WERI-Rb-1 (cell line): ENCODE measurements at places on chromosomes 16 and 17.

- no peak for DNase-seq
Observed at GRCh38 chr17:17518014-17518413, 21.8 kb upstream of the RASD1 start.

DNA sequence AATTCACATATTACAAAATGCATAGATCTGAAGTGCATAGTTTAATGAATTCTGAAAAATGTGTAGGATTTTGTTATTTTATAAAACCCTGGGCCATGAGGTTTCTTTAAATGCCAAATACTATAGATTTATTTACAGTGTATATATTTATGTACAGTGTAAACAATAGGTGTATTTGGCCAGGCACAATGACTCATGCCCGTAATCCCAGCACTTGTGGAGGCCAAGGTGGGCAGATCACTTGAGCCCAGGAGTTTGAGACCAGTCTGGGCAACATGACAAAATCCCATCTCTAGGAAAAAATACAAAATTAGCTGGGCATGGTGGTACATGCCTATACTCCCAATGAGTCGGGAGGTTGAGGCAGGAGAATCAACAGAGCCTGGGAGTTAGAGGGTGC lies 249.4 kb downstream of the PRKCA start:
- no peak for DNase-seq

DNA sequence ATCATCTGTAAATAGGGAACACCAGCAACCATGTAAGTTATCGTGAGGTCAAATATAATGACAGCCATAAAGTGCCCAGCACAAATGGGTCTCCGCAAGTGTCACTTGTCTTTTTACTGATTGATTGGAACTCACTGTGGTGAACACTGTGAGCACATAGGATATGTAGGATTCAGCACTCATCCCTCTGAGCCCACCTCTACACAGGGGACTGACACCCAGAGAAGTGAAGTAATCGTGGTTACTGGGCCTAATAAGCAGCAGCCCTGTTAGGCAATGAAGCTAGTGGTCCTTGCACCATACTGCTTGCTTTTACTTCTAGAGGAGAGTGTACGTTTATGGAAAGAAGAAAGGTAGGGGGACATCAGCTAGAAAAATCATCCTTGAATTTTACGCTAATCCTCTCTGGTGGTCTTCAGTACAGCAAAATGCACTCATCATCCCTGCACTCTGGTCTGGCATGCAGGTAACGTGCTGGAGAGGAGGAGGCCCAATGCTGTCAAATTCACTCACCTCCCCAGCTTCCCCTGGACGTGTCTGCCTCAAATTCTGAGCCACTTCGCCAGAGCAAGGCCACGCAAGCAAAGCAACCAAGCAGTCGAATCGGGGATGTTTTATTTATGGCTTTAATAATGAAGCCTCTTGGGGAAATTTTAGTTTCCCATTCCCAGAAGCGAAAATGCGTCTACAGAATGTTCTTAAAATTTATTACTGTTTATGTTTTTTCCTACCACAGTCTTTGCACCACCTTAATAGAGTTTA lies 74.7 kb downstream of the YPEL2 start:
- no peak for DNase-seq

- peak; percentile 64 for DNase-seq
Observed at GRCh38 chr16:48535831-48536613, 74.0 kb downstream of the N4BP1 start.

GRCh38 chr17:2399572-2400473 lies 1.0 kb downstream of the MNT start:
- peak; percentile 92 for DNase-seq

GRCh38 chr16:80077696-80078095 lies 463.1 kb upstream of the DYNLRB2 start:
- DNase-seq, result no peak

GRCh38 chr17:7579001-7579833 lies at the start of gene CD68:
Gene CD68, plus strand, starts transcription at chr17:7579638. Its CDS starts 40 bp downstream, at chr17:7579678.
- DNase-seq, result no peak

- DNase-seq, result no peak
Observed at GRCh38 chr16:86299882-86300610, 210.3 kb upstream of the FOXF1 start.

- DNase-seq, result no peak
Observed at GRCh38 chr17:40659911-40660310, 5.1 kb downstream of the KRT222 start.

DNA sequence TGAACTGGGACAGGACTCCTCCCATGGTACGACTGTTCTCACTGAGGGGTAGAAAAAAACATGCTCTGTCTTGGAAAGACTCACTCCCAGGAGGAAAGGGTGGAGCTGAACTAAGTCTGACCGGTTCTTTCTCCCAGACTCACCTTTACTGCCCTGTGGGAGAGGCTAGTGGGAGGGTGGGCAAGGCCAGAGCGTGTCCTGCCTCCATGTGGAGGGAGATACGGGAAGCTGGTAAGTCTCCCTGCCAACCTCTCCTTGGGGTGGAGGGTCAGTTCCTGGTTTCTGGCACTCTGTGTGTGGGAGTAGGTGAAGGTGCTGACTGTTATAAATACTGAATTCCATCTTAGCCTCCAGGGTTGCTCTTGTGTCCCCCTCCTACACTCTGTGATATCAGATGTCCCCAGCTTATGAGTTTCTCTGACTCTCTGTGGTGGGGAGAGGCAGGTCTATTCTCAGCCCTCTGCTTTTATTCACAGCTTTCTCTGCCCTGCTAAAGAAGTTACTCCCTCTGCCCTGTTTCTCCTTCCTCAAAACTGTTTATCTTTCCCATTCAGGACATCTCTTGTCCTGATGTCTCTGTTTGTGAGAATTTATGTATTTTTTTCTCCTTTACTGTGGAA lies 26.9 kb upstream of the FAM20A start:
- DNase-seq, result no peak

- DNase-seq, result no peak
Observed at GRCh38 chr16:84061236-84061819, 18.7 kb upstream of the SLC38A8 start.

DNA sequence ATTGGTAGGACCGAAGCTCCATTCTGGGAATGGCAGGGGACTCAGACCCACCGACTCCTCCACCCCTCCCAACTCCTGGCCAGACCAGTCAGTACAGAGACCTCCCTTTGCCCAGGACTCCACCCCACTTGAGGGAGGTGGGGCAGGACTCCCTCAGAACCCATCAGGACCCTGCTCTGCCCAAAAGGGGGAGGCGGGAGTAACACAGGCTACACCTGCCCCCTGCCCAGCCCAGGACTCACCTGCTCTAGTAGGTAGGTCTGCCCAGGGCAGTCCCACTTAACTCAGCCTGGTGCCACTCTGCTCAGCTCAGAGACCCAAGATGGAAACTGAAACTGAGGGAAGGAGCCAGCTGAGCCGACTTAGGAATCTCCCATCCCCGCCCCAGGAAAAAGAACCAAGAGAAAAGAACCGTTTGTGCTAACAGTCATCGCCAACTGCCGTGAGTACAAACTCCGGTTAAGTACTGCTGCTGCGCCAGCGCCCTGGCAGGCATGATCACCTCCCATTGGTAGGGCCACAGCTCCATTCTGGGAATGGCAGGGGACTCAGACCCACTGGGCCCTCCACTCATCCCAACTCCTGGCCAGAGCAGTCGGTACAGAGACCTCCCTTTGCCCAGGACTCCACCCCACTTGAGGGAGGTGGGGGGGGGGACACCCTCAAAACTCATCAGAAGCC lies 503 bp downstream of the DHX58 start:
- DNase-seq, result no peak

DNA sequence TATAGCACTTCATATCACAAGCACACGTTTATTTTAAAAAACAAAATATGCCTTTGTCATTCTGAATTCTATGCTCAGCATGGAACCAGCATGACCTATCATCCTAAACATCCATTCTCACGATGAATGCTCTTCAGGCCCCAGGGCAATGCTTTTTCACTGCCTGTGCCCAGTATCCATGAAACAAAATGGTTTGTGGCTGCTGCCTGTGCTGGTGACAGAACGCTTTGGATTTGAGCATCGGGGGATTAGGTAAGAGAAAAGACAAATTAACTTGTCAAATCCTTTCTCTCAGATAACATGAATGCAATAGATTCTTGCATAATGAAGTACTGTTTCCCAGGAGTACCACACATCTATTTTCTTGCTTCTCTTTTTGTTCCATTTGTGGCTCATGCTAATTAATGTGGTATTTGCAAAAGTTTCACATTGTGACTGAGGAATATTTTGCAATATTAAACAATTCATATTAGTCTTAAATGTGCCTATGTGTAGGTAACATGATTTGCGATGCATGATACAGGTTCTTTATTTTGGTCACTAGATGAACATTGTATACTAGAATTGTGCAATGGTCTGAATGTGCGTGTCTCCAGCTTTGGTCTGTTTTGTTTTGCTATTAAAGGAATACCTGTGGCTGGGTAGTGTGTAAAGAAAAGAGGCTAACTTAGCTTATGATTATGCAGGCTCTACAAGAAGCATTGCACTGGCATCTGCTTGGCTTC lies 25.8 kb upstream of the SRSF1 start:
- DNase-seq, result no peak

DNA sequence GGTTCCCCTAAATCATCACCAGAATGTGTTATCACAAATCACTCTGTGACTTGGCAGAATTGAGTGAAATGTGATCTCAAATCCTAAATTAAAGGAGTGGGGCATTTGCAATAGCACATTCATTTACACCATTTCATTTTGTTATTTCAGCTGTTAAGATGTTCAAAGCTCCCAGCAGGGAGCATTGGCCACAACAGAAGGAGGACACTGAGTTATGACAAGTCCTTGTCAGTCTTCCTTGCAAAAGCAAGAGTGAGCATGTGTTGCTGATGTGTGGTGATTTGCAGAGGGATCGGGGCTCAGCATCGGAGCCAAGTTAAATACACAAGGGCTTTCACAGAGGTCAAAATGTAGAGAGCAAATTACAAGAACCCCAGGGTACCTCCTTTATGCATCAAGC lies 372.2 kb upstream of the CDH5 start:
- DNase-seq, result no peak

- DNase-seq, result no peak
Observed at GRCh38 chr17:45380991-45381390, 51.7 kb downstream of the ARHGAP27 start.

GRCh38 chr16:69285240-69285639 lies 25.9 kb upstream of the VPS4A start:
- DNase-seq, result no peak

DNA sequence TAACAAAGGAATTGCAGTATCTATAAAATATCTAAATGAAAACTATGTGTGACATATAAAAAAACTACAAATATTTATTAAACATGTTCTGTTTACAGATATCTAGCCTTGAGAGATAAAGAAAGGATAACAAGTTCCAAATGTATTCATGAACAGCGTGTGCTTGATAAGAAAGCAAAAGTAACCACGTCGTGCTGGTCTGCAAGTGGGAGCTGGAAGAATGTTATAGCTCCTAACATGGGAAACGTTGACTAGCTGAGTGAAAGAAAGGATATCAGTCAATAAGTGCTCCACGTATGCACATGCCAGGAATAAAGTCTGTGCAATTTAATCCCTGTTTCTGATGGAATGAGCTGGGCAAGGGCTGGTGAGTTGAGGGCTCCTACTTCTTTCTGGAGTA lies 71.2 kb upstream of the CDYL2 start:
- no peak for DNase-seq

DNA sequence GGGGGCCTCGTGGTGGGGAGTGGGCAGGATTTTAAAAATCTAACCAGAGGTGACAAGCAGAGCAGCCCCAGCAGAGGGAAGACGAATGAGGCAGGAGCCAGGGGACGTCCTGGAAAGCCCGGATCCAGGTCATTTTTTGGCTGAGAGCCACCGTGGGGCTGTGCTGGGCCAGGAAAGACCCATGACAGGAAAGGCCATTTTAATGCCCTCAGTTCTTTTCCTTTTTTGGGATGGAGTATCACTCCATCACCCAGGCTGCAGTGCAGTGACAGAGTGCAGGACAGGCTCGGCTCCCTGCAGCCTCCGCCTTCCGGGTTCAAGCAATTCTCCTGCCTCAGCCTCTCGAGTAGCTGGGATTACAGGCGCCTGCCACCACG lies 30.5 kb upstream of the JPH3 start:
- no peak for DNase-seq
